ENCODE measurements at places on chromosomes 7 and 10. TPM values are rescaled to one million over a fixed set of nuclear protein-coding genes. Genes with fewer than 3 reads are reported as not detected.

Gene C1QL3
- 0.05 TPM for polyA plus RNA-seq

DNA sequence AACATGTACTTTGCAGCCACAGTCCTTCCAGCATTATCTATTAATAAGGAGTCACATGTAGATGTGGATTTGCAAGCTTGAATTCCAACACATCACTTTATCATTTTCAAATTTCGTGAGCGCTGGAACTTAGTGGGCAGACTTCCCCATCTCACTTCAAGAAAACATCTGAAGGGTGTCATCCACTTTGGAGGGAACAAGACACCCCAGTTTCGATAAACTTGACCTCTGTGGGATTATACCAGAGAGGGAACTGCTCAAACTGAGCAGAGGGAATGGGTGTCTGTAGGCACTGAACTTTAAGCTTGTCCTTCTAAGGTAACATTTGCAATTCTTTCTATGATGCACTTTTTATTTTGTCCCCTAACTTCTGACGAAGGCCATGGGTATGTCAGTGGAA, 27.5 kb downstream of the ADRB1 start:
- no peak for DNase-seq

GRCh38 chr7:45173596-45174327, 16.2 kb downstream of the RAMP3 start:
- no peak for DNase-seq

GRCh38 chr10:68362590-68362989, 29.9 kb upstream of the PBLD start:
- no peak for DNase-seq

Gene HOXA11
- 39.1 TPM for polyA plus RNA-seq

Gene DLX5
- polyA plus RNA-seq: 0.20 TPM

Gene SFTPA1
- polyA plus RNA-seq: not detected

- no peak for DNase-seq
Measured at GRCh38 chr10:69486922-69487730, 35.9 kb downstream of the TSPAN15 start.

- no peak for DNase-seq
Measured at GRCh38 chr7:30916255-30916654, 4.6 kb downstream of the AQP1 start.

Gene PTN
- polyA plus RNA-seq: 36.1 TPM

GRCh38 chr7:116037401-116037800, 6.8 kb upstream of the TFEC start:
- DNase-seq: no peak

Measured in urinary bladder (tissue), 4 donors.